ENCODE measurements at places on chromosomes 6 and 20.
A peak's percentile ranks its signal among the peaks of the same experiment; 100 is the strongest.

GRCh38 chr20:62761759-62762131 is 34.5 kb upstream of the MRGBP start:
- DNase-seq = no peak

DNA sequence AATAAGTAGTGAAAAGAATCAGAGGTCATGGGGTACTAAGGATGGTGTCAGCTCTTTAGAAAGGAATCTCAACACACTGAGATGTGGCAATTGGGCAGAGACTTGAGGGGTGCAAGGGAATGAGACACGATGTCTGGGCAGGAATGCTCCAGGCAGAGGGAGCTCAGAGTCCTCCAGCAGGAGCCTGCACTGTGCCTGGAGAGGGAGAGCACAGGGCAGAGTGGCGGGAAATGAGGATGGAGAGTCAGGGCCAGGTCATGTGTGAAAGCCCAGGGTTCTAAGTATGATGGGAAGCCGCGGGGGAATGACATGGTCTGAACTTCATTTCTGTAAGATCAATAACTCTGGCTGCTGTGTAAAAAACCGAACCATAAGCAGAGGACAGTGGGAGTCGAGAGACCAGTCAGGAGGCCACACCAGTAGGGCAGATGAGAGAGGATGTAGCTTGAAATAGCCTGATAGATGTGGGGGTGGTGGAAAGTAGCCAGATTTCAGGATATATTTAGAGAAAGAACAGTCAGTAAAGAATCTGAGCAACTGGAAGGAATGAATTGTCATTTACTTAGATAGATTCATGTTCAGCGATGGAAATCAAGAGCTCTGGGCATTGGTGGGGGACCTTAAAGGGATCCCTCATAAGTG is 133.4 kb upstream of the DTNBP1 start:
- DNase-seq = no peak

- no peak for DNase-seq
These were observed 21.7 kb upstream of the IL17A start for GRCh38 chr6:52164319-52165094.

- DNase-seq = no peak
These were observed 1326.3 kb upstream of the GJE1 start for GRCh38 chr6:140806431-140806830.

DNA sequence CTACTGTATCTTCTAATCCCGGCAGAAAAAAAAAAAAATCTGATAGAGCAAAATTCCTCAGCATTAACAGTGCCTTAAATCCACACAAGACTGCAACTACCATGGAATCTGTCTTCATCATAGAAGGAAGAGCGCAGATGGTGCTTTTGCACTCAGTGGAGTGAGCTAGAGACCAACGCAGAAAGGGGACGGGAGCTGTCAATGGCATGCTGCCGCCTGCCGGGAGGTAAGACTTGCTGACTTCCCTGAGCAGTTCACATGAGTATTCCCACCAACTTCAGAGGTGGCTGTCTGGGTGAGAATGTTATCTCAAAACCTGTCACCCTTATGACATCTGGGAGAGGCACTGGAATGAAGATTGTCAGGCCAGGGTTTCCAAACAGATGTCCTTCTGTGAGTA is 35.6 kb downstream of the DZANK1 start:
- DNase-seq = no peak

- DNase-seq = no peak
These were observed 131.2 kb downstream of the CCDC170 start for GRCh38 chr6:151624900-151625536.

DNA sequence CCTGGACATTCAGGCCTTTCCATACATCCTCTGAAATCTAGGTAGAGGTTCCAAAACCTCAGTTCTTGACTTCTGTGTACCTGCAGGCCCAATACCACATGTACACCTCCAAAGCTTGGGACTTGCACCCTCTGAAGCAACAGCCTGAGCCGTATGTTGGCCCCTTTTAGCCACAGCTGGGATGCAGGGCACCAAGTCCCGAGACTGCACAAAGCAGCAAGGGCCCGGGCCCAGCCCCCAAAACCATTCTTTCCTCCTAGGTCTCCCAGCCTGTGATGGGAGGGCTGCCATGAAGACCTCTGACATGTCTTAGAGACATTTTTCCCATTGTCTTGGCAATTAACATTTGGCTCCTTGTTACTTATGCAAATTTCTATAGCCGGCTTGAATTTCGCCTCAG is 107.4 kb upstream of the FRMD1 start:
- DNase-seq = no peak

DNA sequence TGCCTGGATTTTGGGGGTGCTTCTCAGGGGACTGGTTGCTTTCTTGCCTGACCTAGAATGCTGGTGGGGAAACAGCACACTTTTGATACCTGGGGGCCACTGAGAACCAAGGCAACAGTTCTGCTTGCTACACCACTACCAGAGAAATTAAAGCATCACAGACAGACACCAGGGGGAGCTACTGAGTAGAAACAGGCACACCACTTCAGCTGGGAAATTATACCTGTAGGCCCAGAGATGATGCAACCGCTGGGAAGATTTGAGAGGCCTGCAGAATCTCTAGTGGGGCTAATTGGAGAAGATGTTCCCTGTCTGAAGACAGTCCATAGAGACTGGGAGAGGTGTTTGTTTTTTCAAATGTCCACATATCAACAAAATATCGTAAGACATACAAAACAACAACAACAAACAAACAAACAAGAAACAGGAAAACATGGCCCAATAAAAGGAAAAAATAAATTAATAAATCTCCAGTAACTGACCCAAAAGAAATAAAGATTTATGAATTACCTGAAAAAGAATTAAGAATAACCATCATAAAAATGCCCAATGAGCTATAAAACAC is 129.4 kb upstream of the RIN2 start:
- peak; percentile 16 for DNase-seq

DNA sequence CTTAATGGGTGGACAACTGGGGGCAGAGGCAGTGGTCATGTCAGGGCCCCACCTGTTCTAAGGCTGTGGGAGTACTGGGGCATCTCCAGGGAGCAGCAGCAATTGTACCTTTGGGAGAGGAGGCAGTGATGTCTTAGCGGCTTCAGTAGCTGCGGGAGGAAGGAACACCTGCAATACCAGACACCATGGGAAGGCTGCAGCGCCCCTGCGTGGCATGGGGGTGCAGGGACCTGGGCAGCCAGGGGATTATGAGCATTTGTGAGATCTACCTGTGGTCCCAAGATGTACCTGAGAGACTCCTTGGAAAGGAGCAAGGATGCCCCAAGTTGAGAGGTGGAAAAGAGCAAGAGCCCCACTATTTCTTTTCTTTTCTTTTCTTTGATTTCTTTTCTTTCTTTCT is 112.1 kb upstream of the GPR6 start:
- DNase-seq = no peak

DNA sequence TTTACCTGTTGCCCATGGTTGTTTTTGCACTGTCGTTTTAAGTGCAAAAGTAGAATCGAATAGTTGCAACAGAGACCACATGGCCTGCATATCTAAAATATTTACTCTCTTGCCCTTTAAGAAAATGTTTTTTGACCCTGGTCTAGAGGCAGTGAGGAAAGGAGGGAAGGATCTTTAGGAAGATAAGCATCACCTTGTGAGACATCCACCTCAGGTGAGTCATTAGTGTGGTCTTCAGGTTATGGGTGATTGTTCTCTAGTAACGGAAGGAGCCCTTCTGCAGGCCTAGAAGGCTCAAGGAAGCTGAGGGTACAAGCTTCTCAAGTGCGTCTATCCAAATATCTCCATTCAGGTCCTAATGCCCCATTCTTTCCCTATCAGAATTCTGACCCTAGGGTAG is 6.6 kb upstream of the RAB44 start:
- DNase-seq = no peak

GRCh38 chr6:119350952-119351372 is 1.4 kb upstream of the MAN1A1 start:
- no peak for DNase-seq

DNA sequence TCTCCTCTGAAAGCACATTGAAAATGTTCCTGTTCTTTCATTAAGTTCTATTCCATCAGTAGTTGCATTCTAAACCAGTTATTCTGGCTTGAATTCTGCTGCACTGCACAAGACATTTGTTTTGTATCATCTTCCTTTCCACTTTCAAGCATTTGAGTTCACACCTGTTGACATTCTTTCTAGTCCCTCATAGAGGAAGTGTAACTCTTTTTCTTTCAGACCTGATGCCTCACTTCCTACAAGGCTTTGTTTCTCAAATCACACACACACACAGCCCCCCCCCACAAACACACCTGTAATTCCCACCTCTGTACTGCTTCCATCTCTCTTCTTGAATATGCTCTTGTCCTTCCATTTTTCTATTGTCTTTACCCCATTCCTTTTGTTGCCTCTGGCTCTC is 50.9 kb downstream of the CCN2 start:
- DNase-seq = no peak

DNA sequence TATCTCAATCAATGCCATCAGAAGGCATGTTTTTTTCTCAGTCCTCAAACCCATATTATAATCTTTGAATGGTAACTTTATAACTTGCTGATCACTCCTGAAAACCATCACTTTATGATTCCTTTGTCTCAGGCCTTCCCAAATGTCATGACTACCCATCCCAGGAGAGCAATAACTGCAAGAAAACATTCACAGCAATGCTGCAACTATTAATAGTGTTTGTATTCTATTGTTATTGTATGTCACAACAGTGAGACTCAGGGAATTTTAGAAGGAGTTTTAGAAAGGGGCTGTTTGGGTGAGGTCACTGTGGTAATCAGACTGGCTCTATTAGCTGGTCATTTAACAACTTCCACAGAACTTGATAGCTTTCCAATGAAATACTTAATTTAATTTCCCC is 301.4 kb upstream of the TBX18 start:
- no peak for DNase-seq

DNA sequence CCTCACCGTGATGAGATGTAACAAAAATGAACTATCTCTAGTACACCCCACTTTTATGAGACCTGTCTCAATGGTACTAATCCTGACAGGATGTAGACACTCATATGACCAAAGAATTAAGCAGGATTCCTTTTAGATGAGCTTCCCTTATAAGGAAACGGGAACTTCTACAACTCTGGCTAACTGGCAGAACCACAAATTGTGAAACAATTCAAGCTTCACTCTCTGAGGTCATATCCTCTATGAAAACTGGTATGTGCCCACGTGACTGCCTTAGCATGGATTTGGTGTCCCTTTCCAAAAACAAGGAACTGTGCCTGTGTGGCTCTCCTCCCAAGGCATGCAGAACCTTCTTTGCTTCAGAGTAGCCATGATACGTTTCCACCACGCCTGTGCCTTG is 14.1 kb upstream of the CPNE5 start:
- peak; percentile 46 for DNase-seq

GRCh38 chr20:15814911-15815310 is 758.3 kb downstream of the KIF16B start:
- no peak for DNase-seq

GRCh38 chr20:36754656-36755222 is 8.8 kb upstream of the NDRG3 start:
- peak; percentile 27 for DNase-seq

- DNase-seq = no peak
These were observed 2.9 kb upstream of the SSTR4 start for GRCh38 chr20:23032056-23032749.

GRCh38 chr20:32941155-32941885 is 62.9 kb downstream of the SUN5 start:
- DNase-seq = no peak

DNA sequence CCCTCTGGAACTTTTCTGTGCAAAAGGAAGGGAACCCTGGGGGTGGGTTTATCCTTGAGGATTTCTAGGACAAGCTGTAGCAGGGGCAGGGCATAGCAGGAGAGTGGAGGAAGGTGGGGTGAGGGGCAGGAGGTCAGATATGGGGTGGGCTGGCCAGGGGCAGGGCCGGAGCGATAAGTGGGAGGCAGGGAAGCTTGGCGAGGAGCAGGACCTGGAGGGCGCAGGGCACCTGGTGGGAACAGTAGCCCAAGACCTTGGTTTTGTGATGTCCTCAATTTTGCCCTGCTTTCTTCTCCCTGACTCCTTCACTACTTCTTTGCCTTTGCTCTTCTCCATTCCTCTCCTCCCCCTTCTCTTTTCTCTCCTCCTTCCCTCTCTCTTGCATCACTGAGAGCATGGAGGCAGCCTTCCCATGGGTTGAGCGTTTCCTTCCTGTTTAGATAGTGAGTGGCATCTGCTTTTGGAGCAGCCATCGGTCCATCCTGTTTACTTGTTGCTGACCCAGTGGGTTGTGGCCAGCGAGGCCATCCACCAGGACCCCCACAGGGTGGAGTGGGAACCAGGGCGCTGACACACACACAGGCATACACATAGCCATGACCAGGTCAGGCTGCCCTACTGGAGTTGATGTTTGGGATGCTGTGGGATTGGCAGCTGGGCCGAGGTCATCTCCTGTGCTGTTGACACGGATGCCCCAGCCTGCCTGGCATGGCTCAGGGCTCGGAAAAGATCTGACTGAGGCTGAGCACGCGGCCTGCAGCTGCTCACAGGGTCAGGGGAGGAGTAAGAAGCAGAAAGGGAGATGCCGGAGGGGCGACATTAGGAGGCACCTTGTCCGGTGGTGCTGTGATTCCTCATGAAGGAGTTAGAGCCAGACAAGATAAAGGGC is 121.0 kb upstream of the RNF24 start:
- DNase-seq = no peak

- DNase-seq = no peak
These were observed 82.1 kb downstream of the UNC5CL start for GRCh38 chr6:40956936-40957335.

DNA sequence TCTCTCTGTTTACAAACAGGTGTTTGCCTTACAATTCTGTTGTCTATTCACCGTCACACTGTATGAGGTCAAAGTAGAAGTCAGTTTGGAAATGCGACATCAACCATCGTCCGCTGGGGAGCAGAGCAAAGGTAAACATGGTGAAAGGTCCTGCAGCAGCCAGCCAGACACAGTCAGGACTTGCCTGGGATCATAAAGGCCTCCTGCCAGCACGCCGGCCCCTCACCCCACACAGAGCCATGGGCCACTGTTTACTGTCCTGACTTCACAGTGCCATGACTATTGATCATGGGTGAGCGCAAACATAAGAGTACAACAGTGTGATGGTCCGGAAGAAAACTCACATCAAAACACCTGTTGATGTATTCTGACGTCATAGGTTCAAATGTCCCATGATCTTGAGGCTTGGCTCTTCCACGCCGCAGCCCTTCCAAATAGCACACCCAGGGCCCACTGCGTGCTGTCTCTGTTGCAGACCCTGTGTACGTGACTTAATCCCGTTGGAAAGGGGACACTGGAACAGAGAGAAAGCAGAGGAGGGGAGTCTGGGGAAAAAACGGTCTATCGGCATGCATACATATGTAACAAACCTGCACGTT is 16.9 kb upstream of the PPP1R3G start:
- DNase-seq = no peak

DNA sequence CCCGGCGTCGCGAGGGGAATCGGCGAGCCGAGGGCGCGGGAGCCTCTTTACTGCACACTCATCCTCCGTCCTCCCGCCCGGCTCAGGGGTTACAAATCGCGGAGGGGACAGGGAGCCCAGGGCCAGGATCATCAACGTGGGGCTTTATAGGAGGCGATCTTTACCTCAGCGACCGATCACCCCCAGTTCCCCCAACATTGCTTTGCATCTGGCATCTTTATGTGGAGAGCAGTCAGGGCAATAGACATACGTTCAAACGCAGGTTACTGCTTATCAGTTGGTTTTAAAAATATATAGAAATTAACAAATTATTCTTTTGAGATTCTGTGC is 634 bp downstream of the HSF2 start:
- no peak for DNase-seq

GRCh38 chr6:25623879-25624278 is 28.1 kb upstream of the SCGN start:
- no peak for DNase-seq

GRCh38 chr20:1934156-1934555 is 38.9 kb downstream of the SIRPA start:
- no peak for DNase-seq

Data from CD4-positive, alpha-beta T cell treated with Interferon gamma for 1 hour (primary cell).